ENCODE measurements at places on chromosomes 11 and 22.
A peak's percentile ranks its signal among the peaks of the same experiment; 100 is the strongest.

DNA sequence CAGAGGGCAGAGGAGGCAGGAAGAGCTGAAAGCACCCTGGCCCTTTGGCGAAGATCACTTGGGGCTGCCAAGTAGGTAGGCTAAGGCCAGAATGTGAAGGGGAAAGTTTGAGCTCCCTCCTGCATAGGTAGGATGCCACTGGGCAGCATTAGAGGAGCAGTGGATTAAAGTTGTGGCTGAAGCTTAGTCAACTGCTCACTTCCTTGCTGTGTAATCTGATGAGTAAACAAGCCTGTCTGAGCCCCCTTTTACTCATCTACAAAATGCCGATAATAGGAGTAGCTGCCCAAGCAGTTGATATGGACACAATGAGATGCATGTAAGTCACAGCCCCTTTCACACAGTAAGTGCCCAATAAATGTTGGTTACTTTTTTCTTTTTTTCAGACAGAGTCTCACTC, 216.4 kb downstream of the MN1 start:
- no peak for DNase-seq

DNA sequence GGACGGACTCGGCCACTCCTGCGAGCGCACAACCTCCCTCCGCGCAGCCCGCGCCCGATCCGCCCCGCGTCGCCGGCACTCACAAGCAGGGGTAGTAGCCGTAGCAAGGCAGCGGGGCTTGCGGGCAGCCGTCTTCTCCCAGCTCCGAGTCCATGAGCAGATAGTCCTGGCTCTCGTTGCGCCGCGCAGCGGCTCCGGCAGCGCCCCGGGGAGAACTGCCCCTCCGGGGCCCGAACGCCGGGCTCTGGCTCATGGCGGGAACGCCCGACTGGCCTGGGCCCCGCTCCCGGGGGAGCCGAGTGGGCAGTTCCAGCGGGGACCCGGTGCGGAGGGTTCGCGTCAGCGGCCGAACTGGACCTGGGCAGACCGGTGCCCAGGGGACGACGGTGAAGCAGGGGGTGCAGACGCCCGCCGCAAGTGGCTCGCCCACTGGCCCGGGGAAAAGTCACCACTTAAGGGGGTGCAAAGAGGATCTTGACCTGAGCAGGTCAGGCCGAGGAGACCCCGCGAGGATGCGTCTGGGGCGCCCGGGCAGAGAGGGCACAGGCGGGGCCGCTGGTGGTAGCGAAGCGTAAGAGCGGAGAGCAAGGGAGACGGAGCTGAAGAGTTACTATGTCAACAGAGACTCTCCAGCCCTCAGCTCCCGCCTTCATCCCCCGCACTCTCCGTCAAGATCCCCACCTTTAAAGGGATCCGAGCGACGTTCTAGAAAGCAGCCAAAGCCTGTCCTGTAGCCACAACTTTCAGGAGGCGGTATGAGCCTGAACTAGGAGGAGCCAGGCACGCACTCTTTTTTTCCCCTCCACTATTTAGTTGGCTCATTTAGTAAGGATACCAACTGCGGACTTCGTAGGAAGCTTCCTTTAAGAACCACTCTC, at the start of gene TRPC6:
Gene TRPC6, minus strand, starts transcription at position 757 of the 878 bp plus-strand sequence. Its CDS starts 504 bp downstream, at position 253.
- peak; percentile 48 for DNase-seq

DNA sequence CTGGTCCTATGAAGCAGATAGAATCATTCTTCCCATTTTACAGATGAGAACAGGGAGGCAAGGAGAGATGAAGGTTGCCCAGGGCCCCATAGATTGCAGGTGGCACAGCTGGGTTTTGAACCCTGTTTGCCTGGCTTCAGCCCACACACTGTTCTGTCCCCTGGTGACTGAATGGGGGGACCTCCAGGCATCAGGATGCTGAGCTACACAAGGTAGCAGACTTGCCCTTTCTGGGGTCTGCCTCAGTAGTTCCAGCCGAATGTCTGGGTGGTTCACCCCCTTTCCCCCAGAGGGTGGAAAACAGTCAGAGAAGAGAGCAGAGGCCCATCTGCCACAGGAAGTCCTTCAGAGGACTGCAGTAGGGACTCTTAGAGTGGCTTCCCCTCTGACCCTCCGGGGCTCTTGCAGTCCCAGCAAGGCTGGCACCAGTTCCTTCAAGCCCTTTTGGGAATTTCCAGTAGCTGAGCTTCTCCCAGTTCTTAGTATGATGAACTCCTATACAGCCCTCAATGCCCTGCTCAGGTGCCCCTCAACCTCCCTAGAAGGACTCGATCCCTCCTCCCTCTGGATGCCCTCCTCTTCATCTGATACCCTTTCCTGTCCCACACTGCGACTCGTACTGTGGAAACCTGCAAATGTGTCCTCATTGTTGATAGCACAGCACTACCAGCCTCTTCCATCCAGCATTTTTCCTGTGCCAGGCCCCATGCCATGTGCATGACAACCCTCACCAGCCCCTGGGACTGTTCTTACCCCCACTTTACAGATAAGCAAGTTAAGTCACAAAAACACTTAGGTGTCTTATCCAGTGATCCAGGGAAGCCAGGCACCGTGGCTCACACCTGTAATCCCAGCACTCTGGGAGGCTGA, 82.8 kb downstream of the IGLL1 start:
- no peak for DNase-seq

DNA sequence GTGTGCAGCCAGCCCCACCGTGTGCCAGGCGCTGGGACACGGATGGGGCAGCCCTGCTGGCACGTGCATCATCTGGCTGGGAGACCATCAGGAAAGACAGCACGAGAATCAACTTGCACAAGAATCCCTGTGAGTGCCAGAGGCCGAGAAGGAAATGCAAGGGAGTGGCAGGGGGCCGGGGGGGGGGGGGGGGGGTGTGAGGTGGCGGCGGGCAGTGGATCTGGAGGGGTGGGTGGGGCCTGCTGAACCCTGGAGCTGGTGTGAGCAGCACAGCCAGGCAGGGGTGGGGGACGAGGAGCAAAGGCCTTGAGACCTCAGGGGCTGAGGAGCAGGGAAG, 14.0 kb upstream of the FLRT1 start:
- DNase-seq: no peak

DNA sequence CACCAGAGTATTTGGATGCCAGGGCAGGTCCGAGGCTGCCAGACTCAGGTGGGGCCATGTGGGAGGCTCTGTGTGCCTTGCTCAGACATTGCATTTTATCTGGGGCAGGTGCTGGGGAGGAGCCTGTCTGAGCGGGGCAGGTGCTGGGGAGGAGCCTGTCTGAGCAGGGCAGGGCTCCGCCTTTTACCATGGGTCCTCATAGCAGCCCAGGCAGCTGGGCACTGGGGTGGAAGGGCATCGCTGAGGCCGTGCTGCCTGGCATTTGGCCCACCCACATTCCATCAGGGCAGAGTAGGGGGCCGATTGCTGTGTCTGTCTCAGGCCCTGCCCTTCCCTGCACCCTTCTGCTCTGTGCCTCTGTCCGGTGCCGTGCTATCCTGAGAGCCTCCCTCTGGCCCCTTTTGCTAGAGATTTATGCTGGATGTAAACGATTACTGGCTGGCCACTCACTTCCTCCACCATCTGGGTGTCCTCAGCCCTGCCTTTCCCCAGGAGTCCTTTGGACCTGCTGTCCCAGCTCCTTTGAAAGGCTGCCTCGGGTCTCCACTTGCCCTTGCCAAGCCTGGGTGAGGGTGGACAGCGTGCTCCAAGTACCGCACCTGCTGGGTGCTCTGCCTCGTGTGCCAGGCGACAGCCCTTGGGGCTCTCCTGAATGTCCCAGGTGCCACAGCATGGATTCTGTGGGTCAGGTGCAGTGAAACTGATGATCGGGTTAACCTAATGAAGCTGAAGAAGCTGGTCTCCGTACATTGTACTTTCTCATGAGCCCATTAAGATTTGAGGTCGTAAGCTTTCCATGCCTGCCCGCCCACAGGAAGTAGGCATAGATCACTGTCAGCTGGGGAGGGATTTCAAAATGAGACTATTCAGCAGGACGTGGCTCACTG, 281.6 kb downstream of the TBC1D22A start:
- DNase-seq: no peak

DNA sequence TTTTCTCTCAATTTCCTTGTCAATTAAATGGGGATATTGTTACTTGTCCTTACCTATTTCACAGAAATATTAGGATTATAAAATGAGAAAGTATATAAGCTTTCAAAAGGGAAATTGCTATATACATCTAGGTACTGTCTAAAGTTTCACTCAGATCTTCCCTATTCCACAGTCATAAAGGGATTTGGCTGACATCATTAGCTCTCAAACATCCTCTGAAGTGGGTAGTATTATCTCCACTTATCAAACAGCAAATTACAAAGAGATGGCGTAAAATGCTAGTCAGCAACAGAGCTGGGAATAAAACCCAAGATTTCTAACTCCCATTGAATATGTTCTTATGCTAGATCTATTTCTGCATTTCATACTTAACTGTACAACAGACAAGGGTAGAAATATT, 50.9 kb downstream of the SLC25A17 start:
- DNase-seq: no peak

DNA sequence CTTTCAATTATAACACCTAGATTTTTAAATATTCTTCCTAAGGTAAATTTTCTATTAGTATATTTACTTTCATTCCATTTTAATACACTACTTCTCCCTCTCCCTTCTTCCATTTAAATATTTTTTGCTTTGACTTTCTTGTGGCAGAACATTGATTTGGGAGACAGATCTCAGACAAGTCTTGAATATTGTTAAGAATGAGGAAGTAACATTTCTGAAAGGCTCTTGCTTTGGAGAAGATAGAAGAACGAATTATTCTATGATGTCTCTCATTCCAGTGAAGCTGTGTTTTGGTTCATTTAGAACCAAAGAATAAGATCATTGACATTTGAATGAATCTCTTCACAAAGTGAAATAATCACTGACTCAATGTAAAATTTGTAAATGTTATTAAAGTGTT, 2.4 kb downstream of the IPO7 start:
- no peak for DNase-seq

GRCh38 chr11:74269161-74269811, 42.2 kb downstream of the P4HA3 start:
- no peak for DNase-seq

- no peak for DNase-seq
These were observed 9.8 kb downstream of the RELT start for GRCh38 chr11:73386016-73386415.

DNA sequence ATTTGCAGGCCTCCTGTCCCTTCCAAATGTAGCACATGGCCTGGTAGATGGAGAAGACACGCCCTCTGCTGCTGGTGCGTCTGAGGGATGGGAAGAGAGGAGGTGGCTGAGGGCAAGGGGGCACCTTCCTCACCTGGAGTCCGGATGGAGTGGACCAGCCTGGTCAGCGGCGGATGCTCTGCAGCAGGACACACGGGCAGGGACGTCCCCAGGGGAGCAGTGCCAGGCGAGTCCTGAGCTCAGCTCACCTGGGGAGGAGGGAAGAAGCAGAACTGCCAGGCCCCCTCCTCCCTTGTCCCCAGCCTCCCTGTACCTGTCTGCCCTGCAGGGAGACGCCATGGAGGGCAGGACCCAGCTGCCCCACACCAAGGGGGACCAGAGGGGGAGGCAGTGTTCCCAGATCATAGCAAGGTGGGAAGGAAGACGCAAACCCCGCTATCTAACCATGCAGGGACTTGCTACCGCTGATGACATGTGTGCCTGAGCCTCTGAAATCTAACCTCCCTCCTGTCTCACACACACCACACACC, 1495.9 kb downstream of the BRD1 start:
- DNase-seq: no peak

GRCh38 chr22:24200619-24201212, 19.4 kb downstream of the SUSD2 start:
- no peak for DNase-seq

DNA sequence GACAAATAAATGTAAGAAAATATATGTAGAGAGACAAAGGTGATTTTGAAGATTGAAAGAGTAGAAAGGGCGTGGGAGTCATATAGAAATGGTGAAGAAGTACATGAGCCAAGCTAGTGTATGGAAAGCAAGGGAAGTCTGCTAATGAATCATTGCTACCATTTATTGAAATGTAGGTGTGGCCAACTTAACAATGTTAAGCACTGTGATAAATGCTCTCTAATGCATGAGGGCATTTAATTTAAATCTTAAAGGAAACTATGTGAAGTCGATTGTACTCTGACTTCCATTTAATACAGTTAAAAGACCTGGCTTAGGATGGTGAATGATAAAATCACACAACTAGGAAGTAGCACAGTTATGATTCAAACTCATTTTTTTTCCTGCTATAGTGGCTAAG, 219.9 kb downstream of the CASP12 start:
- DNase-seq: no peak

- DNase-seq: no peak
These were observed 113.8 kb downstream of the CADM1 start for GRCh38 chr11:115390441-115390840.

DNA sequence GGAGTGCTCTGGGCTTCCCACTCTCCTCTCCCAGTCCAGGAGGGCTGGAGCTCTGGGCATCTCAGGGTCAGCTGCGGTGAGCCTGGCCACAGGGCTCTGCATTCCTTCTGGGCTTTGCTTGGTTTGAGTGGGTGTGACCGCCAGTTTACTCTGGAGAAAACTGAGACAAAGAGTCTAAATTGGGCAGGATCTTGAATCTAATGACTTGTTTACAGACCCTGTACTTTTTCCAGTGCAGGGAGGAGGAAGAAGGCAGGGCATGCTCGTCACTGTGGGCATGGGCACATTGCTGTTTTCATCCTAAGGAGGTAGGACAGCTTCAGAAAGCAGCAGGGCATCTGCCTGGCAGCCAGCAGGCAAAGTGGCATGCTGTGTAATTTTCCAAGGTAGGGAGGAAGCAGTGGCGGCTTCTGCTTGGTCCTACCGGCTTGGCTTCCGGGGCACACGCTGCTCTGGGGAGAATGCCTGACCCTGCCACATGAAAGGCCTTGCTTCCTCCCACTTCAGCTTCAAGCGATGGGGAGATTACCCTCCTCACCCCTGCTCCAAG, 22.9 kb downstream of the FLI1 start:
- no peak for DNase-seq

DNA sequence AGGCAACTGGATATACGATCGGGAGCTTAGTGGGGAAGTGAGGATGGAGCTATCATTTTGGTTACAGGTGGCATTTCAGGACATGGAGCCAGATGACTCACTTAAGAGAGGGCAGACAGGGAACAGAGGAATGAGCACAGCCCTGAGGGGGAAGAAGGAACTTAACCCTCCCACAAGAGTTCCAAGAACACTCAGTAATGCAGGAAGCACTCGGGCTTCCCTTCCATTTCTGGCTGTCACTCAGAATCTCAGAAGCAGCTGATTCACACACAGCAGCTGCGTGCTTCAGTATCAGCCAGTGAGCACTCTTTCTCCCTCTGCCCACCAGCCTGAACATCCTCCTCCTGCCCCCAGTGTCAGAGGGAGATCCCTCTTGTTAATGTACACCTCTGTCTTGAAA, 34.8 kb downstream of the EFCAB6 start:
- DNase-seq: no peak

DNA sequence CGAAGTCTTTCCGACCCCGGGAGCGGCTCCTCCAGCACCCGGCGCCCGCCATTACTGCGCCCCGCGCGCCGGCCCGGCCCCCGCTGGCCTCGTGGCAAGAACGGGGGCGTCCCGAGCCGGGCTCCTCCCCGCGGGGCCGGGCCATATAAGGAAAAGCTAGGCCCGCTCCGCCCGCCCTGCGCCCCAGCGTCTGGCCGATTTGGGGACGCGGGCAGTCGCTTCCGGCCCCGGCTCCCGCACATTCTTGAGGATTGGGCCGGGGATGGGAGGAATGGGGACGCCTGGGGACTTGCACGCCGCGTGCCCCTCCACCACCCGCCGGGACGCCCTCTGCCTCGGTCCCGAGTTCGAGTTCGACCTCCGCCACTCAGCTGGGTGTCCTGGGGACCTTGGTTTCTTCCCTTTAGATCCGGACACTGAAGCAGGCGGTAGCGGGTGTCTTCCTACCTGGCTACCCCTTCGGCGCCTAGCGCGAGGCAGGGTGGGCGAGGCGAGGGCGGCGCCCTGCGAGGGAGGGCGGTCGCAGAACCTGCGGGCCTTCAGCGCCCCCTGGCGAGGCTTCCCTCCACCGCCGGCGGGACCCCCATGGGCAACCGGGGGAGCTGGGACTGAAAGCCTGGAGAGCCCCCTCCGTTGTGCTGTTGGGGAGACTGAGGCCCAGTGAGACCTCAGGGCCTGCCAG, 3.8 kb downstream of the SMTN start:
- no peak for DNase-seq

Measured in iPS DF 19.7 (cell line).